AG04450 (cell line): ENCODE measurements at places on chromosomes 4 and X.

GRCh38 chr4:48756689-48757220 lies 23.3 kb downstream of the FRYL start:
- no peak for DNase-seq

DNA sequence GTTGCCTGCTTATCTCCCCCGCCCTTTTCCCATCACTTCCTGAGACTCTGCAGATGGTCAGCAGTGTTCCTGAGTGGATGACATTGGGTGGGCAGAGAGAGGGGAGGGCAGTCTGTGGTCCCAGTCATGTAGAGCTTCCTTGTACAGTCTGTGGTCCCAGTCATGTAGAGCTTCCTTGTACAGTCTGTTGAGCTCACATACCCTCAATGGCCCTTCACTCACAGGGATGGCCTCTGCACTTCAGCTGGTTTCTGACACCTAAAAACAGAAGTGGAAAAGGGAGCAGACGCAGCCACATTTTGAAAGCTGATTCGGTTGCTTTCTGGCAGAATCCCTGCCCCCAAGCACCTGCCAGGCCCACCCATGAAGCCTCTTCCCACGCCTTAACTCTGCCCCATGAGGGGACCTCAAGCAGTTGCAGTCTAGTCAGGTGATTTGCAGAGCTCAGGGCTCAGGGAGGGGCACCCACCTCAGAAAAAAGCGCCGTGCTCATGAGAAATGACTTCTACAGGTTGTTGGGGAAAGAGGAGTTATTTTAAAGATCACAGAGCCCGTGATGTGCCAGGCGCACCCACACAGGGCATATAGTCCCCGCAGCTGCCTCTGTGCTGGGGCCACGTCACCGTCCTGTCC lies 3.6 kb upstream of the TMEM271 start:
- DNase-seq = no peak

DNA sequence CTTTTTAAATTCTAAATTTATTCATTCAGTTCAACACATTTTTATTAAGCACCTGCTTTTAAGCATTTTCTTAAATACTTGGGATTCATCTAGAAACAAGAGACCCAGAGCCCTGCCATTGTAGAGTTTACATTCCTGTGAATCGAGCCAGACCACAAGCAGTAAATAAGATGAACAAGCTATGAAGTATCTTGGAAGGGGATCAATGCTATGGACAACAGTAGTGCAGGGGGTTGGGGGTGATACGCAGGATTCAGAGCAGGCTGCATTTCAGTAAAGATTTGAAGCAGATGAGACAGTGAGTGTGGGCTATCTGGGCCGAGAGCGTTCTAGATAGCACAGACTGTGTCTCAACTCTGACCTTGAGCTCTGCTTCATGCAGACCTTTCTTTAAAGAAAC lies 35.1 kb downstream of the CLDN22 start:
- DNase-seq = peak; percentile 88

DNA sequence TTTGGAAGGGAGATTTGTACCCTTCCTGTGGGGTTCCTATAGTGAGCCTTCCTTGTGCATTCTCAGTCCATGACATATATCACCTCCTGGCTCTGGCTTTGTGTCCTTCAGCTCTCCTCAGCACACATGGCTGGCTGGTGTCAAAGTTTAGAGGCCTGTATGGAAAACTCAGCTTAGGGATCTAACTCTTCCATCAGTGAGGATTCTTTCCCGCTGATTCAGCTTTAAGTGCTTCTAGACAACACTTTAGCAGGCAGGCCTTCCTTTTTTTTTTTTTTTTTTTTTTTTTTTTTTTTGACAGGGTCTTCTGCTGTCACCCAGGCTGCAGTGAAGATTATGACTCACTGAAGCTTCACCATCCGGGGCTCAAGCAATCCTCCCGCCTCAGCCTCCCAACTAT lies 84.2 kb downstream of the NPNT start:
- DNase-seq = no peak
